HepG2 (cell line): ENCODE measurements at places on chromosomes 6 and 20.

GRCh38 chr6:24051942-24052589, 73.9 kb upstream of the NRSN1 start:
- no peak for DNase-seq

- DNase-seq, result no peak
These were observed 83.7 kb downstream of the CHMP4B start for GRCh38 chr20:33894798-33895197.

DNA sequence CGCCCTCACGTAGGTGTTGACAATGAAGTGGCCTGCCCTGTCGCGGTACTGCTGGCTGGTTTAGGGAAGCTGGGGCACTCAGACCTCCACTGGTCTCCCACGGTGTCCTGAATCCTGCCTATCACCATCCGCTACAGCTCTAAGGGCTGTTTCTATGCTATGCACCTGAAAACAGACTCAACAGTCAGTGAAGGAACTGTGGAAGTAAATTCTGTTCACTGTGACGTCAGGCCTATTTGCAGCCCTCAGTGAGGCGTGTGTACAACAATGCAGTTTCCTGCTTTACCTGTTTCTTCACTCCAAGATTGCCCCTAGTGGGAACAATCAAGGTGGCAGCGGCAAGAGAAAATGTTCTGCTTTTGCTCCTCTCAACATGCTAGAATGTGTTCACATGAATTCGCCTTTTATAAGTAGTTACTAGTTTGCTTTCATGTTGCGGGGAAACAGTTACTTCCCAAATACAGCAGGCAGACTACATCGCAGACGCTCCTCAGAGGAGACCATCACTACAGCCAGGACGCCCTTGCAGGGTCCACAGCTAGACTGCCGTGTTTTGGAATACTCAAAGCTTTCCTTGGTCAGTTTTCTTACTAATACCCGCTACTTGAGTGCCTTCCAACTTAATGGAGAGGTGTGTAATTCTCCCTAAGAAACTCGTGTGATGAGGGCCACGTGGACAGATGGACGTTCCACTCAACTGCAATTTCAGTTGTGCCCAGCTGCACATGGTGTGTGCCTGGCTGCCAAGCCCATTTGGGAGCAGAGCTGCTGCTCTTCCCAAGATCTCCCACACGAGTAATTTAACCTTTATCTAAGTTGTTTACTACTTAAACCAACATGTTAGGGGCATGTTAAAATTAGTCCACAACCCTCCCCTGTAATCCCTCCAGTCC, 25.4 kb downstream of the DIDO1 start:
- DNase-seq, result peak; percentile 70

- peak; percentile 59 for DNase-seq
These were observed 4.8 kb upstream of the IL17F start for GRCh38 chr6:52249078-52249477.

DNA sequence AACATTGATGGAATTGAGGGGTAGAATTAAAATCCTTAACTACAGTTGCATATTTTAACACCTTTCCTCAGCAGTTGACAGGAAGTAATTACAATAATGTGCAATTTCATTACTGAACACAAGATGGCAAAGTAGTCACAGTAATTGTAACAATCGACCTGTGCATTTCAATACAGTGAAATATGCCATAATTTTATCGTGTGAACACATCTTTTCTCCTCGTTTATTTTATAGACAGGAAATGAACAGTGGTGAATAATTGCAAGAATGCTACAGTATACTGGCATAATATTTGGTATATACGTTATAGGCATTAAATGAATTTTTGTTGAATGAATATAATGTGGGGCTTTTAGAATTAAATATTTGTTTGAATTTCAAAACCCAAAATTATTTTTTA, 25.0 kb downstream of the CYB5R4 start:
- peak; percentile 27 for DNase-seq

- DNase-seq, result peak; percentile 74
These were observed 12.6 kb downstream of the HSPA12B start for GRCh38 chr20:3744806-3745685.

DNA sequence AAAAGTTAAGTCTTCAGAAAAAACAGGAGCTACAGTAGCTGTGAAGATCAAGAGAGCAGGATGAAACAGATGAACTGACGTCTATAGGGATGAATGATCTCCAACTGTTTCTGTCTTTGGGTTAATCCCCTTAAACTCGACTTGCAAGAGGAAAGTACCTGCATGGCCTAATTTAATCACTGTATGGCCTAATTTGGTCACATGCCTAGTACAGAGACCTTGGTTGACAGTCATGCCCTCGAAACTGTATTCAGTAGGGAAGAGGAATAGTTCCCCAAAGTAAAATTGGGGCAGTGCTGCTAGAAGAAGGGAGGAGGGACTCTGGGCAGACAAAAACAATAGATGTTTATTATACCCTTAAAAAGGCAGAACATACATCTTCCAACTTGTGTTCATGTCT, 10.0 kb upstream of the SMAP1 start:
- DNase-seq, result no peak

DNA sequence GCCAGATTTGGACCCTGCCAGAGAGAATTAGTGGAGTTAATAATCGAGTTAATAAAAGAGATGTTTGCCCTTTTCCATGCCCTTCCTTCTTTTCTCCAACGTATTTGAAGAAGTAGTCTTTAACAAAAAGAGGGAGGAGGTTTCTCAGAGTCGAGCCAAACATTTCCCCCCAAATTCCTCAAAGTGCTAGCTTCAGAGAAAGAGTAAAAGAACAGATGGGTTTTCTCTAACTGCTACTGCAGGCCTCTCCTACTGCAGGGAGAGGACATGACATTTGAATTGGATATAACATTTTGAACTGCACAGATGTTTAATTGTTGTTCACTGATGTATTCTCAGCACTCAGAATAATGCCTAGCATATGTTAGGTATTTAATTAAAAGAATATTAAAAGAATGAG, 25.5 kb downstream of the RWDD2A start:
- DNase-seq, result no peak
